ENCODE measurements at places on chromosomes 7 and 10.

- DNase-seq = no peak
Measured at GRCh38 chr10:79346388-79347225, 662 bp upstream of the PPIF start.

DNA sequence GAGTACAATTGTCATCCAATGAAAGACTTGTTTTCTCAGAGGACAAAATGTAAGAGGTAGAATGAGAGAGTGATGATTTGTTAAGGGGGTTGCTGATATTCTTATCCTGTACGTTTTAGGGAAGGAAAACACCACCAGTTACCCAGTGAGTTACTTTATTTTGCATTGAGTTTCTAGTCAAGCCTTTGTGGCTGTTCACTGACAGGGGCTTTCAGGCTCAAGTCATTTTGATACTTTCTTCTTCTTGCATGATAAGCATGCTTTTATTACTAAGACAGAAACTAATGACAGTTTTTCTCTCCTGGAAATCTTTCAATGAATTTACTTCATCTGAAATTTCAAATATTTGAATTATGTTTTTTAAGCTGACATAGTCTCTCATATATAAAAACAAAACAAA lies 710.2 kb upstream of the POM121L12 start:
- DNase-seq = no peak

- no peak for DNase-seq
Measured at GRCh38 chr7:36005876-36006275, 147.2 kb upstream of the EEPD1 start.

DNA sequence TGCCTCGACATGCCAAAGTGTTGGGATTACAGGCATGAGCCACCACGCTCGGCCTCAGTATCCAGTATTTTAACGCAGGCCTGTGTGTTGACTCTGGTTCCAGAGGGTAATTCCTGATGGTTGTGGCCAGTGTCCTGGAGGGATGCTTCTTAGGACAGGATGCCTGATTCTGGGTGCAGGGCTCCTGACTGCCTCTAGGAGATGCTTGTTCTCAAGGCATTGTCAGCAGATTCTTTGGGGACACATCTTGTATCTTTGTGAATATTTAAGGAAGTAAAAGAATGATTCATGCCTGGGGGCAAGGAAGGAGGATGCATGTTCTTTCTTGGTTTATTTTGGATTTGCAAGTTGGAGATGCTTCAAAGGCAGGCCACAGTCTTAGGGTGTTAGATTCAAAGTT lies 2.2 kb downstream of the ZDHHC4 start:
- DNase-seq = no peak

DNA sequence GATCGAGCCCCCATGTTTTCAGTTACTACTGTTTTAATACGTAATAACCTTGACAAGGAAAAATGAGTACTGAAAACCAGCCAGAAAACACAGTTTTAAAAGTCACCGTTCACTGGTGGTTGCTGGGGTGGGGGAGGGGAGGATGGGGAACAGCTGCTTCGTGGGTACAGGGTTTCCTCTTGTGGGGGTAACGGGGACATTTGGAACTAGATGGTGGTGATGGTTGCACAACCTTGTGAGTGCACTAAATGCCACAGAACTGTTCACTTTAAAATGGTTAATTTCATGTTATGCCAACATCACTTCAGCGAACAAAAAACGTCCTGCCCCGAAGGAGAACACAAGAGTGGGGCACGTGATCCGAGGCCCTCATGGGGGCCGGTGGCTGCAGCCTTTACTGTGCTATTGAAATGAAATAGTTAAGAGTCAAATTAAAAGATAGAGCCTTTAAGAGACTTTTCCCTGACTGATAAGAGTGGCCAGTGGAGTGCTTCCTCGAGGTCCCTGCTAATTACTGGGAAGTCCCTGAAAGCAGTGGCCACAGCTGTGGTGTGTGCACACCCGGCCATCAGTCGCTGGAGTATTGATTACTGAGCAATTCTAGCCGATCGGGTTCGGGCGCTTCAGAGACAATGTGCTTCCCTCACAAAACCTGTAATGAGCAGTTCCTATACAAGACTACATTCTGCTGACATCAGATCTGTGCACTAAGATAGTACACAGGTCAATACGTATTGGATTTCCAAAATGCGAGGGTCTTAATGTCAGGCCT lies 80.3 kb downstream of the EBF3 start:
- no peak for DNase-seq

DNA sequence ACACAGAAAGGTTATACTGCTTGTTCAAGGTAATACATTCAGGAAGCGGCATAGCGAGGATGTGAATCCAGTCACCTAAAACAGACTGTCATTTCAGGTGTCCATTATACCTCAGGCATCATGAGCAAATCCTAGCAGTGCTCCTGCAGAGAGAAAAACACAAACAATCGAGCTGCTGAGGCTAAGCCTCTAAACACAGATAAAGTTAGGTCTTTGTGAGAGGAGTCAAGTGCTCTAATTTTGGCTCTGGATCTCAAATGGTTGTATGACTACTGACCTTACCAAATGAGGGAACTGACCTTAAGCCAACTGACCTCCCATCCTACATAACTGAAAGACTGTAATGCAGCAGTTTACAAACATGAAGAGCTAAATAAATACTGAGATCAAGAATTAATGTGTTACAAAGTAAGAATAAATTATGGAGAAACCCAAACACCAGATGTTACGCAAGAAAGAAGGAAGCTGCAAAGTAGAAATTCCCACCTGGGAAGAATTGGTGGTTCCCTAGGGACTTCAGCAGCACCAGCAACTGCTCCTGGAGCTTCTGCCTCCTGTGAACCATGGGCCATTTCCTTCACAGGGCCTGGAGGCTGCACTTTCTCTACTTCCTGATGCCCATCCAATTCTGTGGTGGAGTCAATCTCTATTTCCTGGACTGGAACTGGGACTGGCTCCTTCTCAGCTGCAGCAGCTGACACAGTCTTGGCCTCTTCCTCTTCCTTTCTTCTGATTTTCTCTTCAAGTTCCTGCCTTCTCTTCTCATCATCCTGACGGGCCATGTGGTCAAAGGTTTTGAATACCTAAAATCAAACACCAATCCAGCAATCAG lies 5.8 kb downstream of the NUDCD3 start:
- DNase-seq = no peak
